Daoy (cell line): ENCODE measurements at places on chromosomes 3 and 15. TPM values are rescaled to one million over a fixed set of nuclear protein-coding genes. Genes with fewer than 3 reads are reported as not detected.

- no peak for DNase-seq
Observed at GRCh38 chr15:77631745-77632533, 773 bp downstream of the LINGO1 start.

- no peak for DNase-seq
Observed at GRCh38 chr3:18725668-18726407, 300.7 kb upstream of the SATB1 start.

DNA sequence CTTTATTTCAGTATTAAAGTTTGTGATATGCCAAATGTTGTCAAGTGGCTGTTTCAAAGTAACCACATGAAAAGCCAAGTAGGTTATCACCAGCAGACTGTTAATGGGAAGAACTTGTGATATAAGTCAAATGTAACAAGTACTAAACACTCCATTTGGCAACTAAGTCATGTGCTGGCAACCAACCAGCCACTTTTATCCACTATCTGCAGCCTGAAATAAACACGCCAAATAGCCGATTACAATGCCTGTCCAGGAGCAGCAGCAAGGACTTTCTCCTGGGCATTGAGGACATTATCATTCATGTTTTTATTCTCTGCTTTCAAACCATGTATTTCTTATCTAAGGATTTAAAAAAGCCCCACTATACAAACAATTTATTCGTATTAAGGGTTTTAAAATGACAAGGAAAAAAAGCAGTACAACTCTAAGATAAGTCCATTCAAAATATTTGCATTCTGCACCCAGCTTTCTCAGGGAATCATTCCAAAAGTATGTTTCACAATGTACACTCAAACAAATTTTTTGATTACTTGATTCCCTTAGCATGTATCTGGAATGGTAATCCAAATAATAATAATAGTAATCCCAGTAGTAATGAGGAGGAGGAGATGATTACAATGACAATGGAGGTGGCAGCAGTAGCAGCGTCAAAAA is 448.6 kb downstream of the ERC2 start:
- DNase-seq, result no peak

Gene CACNA1D
- total RNA-seq, result 0.86 and 1.4 TPM in 2 replicates

GRCh38 chr3:59818919-59819300 is 769.1 kb upstream of the CFAP20DC start:
- DNase-seq, result no peak

- DNase-seq, result no peak
Observed at GRCh38 chr3:195808741-195809290, 2.9 kb downstream of the MUC4 start.

DNA sequence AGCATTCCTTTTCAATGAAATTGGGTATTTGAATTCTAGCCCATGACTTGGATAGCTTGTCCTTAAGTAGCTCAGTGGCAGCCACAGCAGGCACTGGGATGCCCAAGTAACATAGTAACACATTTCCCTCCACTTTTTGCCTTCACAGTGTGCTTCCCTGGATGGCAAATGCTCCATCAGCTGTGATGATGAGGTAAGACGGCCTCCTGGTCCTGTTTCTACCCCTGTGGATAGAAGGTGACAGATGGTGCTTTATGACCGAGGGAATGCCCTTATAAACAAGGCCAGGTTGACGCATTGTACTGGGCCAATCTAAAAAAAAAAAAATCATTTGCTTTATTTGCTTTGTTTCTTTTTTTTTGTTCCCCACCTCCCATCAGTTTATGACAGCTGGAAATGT is 41.8 kb upstream of the LRTM1 start:
- no peak for DNase-seq

Gene FANCD2OS
- total RNA-seq, result not detected in 2 replicates

Gene CCDC14
- 40.6 and 63.7 TPM in 2 replicates for total RNA-seq

DNA sequence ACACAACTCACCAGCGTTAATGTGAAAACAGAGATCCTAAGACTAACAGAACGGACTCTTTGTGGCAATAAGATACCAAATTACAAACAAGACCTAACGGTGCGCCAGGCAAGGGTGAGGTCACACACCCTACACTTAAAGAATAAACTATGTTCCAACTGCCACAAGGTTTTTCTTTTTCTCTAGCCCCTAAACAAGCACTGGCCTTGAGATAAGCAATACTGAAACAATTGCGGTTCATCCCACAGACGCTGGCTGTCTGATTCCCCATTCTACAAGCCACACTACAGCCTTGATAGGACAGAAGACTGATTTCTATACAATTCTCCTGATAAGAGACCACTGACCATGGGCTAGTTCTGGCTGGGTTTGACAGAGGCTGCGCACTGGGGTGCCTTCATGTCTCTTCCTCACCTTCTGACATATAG is 20.5 kb upstream of the LIMD1 start:
- DNase-seq, result no peak

Gene GREM1
- total RNA-seq, result 34.4 and 35.3 TPM in 2 replicates
